ENCODE measurements at places on chromosomes 7 and 10.

- no peak for DNase-seq
Measured at GRCh38 chr10:120997313-120997712, 146.2 kb downstream of the WDR11 start.

DNA sequence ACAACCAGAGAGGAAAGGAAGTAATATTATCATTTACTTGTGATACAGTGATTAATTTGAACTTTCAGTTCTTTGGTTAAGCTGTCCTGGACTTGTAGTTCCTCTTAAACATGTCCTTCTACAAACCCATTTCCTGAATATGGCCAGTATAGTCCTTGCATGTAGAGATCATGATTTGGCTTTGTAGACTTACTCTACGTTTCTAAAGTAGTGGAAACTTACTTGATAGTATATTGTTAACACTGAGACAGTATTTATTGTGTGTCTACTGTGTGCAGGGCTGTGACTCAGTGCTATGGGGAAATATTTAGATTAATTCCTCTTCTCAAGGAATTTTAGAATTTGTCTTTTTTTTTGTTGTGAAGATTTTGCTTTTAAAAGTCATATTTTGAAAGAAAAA is 109.5 kb downstream of the NRF1 start:
- DNase-seq = no peak

DNA sequence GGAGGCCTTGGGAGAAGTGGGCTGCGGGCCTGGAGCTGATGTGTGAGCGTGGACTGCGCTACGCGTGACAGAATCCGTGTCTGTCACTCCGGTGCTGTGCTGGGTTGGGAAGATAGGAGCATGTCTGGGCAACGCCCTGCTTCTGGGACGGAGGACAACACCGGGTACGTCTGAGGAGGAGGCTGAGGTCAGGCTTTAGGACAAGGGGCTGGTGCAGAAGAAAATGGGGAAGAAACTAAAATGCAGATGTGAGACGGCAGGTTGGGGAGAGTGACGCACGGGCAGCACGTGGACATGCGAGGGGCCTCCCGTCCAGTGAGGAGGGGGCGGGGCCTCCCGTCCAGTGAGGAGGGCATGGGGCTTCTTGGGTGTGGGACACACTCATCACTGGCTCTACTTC is 207.4 kb downstream of the DNAJB6 start:
- no peak for DNase-seq

- DNase-seq = no peak
Measured at GRCh38 chr10:131710142-131710861, 190.5 kb upstream of the PPP2R2D start.

GRCh38 chr10:131872827-131873375 is 27.9 kb upstream of the PPP2R2D start:
- no peak for DNase-seq

DNA sequence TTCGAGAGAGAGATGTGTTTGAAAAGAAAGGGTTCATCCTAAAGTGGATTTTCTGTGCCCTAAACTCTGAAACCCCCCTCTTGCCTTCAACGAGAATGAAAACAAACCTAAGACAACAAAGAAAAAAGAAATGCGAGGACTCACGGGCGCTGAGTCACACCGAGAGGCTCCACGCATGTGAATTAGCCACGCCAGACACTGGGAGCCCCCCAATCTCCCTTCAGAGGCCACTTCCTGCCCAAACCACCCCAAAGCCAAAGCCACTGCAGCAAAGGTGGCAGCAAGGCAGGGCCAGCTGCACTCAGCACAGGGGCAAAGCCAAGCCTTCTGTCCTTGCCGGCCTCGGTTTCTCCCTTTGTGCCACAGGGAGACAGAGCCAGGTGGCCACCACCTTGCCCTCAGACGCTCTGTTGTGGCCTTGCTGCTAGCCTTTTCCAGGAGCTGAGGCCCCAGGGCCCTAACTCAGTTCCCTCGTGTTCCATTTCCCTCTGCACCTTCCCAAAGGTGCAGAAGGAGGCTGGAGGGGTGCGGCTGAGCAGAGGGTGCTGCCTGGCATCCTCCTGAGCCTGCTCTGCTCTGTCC is 93.3 kb downstream of the FAM53B start:
- no peak for DNase-seq

DNA sequence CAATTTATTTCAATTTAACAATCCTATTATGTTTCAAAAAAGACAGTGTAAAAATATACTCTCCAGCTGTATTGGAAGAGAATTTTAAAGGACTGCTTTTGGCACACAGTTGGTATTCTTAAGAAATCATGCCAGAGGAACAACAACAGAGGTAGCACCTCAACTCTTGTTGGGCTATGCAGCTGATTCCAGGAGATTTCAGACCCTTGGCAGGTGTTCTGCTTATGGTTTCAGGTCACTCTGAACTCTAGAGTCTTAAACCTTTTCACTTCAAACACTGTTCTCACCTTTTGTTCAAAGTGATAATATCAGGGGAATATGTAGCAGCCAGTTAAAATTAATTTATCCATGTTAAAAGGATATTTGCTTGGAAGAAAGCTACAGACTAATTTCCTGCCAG is 160.1 kb downstream of the PFKFB3 start:
- no peak for DNase-seq

GRCh38 chr10:620417-620816 is 69.1 kb downstream of the DIP2C start:
- no peak for DNase-seq

GRCh38 chr10:63675171-63675570 is 154.0 kb downstream of the REEP3 start:
- peak; percentile 58 for DNase-seq

DNA sequence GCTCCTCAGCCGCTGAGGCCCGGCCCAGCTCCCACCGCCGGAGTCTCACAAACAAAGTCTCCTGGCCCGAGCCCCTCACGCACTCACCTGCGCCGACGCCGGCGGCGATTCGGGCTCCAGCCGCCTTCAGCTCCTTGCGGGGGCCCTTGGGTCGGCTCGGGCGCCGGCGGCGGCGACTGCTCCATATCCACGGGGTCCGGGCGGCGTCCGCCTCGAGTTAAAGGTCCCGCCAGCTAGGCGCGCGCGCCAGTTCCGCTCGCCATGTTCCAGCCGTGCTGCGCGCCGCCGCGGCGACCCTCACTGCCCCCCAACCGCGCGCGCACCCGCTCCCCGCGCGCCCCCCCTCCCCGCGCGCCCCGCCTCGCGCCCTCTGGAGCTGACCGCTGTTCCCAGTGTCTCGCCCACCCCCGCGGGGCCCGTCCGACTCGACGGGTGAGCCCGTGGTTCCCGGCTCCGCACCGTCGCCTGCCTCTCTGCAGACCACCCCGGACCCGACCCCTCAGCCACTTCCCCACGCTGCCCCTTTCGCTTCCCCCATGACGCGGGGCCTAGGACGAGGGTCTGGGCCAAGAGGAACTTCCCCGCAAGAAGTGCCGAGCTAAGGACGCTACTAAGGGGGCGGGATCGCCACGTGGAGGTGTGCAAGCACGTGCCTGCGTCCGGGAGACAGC is 396.1 kb downstream of the ZNF33B start:
- DNase-seq = no peak

DNA sequence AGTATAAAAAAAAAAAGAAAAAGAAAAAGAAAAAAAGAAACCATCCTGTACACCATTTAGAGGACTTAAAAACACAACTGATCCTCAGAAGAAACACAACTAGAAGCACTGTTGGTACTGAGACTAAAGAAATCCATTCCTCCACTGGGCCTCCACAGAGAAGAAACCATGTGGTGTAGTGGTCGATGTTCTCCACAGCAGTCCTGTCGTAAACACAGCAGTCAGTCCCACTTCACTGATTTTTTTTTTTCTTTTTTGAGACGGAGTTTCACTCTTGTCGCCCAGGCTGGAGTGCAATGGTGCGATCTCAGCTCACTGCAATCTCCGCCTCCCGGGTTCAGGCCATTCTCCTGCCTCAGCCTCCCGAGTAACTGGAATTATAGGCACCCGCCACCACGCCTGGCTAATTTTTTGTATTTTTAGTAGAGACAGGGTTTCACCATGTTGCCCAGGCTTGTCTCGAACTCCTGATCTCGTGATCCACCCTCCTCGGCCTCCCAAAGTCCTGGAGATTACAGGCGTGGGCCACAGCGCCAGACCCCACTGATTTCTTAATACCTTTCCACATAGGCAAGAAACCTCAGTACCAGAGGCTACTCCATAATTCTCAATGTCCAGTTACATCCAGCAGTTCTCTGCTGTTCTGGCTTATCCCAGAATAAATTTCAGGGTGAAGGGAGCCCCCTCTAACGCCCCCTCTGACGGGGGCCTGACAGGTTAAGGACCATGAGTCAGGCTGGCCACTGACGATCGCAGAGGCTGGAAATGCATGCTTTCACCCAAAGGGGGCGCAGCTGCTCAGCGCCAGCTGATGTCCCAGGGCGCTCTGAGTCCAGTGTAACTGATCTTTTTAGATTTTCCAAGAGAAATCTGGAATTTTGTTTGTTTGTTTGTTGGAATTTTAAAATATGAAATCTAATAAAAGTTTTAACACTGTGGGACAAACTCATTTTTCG is 24.8 kb upstream of the FFAR4 start:
- DNase-seq = peak; percentile 29

DNA sequence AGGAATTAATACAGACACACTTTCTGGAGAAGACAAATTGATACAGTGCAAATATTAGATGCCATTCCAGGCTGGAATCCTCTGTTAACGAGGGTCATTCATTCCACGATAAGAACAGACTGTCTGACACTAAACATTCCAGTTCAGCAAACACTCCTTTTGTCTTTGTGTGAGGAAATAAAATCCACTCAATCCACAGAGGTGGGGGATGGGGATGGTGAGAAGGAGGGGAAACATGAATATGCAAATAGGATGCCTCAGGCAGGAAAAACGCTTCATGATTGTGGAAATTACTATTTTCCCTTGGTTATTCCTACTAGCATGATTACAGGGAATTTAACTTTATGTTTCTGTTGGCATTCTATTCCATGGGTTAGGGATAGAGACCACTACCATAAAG is 196.9 kb upstream of the CDCA7L start:
- no peak for DNase-seq

- DNase-seq = no peak
Measured at GRCh38 chr7:136309407-136309806, 332.2 kb upstream of the MTPN start.

DNA sequence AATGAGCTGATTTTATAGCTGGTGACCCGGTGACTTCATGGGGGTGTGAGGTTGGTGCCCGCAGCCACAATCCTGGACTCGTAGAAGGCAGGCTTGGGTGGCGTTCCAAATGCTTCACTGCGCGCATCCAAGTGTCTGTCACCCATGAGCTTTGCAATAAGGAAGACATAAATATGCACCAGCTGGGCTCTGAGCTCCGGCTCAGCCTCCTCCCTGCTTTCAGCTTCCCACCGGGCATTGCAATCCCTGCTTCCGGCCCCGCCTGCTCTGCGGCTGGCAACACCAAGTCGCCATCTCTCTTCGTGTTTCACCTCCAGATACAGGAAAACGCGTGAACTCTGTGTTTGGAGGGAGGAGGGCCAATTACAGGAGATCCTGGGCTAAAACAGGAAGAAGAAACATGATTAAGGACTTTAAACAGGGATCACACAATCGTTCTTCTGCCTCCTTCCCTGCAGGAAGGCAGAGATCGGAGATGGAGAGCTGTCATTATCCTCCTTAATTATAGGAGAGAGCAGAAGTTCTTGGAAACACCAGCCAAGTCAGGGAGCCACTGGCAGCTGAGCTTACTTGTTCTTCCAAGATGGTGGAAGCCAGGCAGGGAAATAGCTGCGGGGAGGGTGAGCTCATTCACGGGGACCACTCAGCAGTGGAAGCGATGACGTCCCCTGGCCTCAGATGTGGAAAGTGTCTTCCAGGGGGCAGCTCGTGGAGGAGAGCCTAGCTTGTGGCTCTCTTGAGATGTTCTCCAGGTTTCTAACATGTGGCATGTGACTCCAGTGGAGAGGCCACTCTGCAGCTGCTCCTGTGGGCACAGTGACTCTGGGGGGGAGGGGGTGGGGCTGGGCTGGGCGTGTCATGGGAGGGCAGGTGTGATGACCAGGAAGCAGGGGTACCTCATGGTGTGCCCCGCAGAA is 134.9 kb downstream of the CAMK1D start:
- peak; percentile 36 for DNase-seq

- DNase-seq = peak; percentile 91
Measured at GRCh38 chr7:4715410-4715776, 33.3 kb downstream of the FOXK1 start.

- no peak for DNase-seq
Measured at GRCh38 chr7:45450571-45451204, 123.5 kb upstream of the ADCY1 start.

- peak; percentile 83 for DNase-seq
Measured at GRCh38 chr10:124918191-124918830, 23.6 kb upstream of the ZRANB1 start.

DNA sequence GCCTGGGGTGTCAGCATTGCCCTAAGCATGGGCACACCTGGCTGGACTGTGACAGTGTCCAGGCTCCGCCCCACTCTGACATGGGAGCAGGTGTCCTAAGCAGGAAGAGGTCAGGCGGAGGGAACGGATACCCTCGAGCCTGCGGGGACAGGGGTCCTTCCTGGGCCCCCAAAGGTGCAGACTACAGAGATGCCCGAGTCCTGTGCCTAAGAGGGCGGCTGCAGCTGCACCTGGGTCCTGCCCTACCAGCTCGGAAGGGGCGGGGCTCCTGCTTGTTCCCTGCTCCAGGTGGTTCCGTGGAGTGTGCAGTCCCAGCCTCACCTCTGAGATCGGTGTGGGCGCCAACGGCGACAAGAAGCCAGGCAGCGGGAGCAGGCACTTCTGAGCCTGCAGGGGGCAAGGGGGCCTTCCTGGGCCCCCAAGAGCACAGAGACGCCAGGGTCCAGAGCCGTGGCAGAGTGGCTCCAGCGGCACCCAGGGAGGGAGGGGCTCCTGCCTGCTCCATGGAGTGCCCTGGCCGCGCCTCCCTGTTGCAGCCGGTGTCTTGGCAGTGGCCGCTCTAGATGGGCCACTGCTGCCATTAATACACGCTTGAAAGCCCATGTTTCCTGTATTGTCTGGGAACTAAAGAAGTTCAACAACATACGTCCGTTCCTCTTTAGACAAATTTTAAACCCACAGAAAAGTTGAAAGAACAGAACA is 64.5 kb upstream of the CACNA2D1 start:
- no peak for DNase-seq

DNA sequence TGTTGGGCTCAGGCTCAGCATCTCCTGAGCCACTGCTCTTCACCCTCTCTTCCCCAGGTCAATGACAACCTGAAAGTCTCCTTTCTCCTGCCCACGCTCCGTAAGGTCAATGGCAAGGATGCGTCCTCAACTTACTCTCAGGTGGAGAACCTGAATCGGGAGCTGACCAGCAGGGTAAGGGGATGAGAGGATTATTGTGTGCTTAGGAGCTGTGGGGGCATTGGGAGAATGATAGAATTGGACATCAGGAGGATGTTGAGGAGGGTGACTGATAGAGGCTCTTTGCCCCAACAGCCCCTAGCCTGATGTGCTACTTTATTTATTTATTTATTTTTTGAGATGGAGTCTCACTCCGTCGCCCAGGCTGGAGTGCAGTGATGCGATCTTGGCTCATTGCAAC is 1.3 kb downstream of the LRWD1 start:
- no peak for DNase-seq

DNA sequence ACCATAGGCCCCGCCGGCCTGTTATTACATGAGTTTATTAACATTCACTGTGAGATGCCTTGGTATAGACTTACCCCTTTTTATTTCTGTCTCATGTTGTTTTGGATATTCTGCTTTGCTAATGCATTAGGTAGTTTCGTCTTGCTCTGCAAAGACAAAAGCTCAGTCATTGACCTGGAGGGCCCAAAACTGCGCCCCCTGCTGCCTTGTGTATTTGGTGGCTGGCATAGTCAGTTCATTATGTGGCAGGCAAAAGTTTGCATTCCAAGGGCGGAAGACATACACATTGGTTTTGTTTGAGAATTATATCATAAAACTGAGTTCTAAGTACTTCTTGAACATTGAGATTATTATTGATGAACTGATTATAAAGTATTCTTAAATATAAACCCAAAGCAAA is 372.5 kb downstream of the SDK1 start:
- DNase-seq = no peak

- DNase-seq = no peak
Measured at GRCh38 chr7:70886547-70886946, 245.4 kb upstream of the GALNT17 start.
